Hypothalamus (tissue), 51 donors: ENCODE measurements at places on chromosomes 3 and 15.

DNA sequence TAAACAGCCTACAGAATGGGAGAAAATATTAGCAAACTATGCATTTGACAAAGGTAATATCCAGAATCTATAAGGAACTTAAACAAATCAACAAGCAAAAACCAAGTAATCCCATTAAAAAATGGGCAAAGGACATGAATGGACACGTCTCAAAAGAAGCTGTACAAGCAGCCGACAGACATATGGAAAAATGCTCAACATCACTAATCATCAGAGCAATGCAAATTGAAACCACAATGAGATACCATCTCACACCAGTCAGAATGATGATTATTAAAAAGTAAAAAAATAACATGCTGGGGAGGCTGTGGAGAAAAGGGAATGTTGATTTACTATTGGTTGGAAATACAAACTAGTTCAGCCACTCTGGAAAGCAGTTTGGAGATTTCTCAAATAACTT lies 30.7 kb upstream of the PPM1L start:
- DNase-seq, result no peak

- DNase-seq, result no peak
Observed at GRCh38 chr3:139318431-139318816, 25.4 kb upstream of the MRPS22 start.

DNA sequence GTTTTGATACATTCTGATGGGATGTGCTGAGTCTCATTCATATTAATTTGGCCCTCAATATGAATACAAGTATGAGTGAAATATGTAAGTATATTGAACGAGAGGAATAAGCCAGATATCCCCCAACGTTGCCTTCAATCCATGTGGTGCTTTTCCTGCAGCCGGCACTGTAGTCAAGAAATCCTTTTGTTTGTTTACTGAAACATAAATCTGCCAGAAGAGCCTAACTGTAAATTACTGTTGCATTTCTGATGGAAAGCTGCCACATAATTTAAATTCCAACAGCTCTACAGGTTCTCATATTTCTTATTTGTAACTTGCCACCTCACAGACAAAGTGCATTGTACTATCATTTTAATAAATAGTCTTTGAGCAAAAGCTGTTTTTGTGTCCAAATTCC lies 314.0 kb downstream of the KBTBD8 start:
- DNase-seq, result no peak

DNA sequence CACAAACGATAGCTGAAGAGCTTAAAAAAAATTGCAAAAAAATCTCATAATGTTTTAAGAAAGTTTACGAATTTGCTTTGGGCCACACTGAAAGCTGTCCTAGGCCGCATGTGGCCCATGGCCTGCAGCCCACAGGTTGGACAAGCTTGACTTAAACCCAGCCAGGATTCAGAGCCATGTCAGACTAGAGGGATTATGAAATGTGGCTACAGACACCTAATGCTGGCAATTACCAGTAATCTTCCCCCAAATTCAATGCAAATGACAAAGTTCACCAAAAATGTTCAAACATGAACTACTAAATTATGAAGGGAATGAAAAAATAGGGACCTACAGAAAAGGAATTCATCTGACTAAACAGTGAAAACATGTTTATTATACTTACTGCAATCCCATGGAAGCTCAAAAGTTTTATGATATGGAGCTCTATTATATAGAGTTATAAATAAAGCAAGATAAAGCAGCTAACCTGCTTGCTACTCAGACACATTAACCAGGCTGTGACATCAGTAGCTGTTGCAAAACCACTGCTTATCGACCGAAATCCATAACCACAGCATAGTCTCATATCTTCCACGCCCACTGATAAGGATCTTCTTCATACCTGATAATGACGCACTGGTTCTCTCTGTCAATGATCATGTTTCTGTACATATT lies 49.2 kb downstream of the LDHAL6B start:
- no peak for DNase-seq

GRCh38 chr3:55402886-55403609 lies 84.1 kb downstream of the WNT5A start:
- no peak for DNase-seq

DNA sequence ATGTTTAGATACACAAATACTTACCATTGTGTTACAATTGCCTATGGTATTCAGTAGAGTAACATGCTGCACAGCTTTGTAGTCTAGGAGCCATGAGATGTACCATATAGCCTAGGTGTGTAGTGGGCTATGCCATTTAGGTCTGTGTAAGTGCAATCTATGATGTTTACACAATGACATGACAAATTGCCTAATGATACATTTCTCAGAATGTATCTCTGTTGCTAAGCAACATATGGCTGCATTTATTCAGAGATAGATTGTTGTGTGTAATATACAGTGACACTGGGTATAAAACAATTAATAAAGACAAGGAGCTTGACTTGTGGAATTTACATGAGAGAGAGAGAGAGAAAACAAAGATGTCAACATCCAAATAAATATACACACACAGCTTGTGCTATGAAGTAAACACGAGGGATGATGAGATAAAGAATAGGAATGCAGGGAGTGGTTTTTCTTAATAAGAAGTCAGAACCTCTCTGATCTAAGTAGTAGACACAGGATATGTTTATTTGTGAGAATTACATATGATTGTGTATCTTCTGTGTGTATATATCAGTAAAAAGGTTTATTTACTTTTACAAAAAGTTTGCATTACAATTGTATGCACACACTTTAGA lies 110.0 kb downstream of the KCNAB1 start:
- no peak for DNase-seq

GRCh38 chr3:130894130-130894985 lies 474 bp downstream of the ATP2C1 start:
- peak; percentile 40 for DNase-seq

GRCh38 chr15:60829416-60829815 lies 350.5 kb upstream of the ICE2 start:
- no peak for DNase-seq

DNA sequence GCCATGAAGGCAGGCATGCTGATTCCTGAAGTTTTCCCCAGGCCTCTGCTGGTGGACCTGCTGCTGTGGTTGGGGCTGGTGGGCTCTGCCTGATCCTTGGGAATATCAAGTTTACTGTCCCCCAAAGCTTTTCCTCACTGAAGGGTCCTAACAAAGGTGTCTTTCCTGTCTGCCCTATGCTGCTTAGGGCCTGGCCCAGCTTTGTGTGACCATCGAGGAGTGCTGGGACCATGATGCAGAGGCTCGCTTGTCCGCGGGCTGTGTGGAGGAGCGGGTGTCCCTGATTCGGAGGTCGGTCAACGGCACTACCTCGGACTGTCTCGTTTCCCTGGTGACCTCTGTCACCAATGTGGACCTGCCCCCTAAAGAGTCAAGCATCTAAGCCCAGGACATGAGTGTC lies 13.2 kb upstream of the EXOG start:
- no peak for DNase-seq

GRCh38 chr3:149307435-149307783 lies 26.0 kb downstream of the TM4SF18 start:
- no peak for DNase-seq
